ENCODE measurements at places on chromosomes 4 and X. TPM values are rescaled to one million over a fixed set of nuclear protein-coding genes. Genes with fewer than 3 reads are reported as not detected.

The TGIF2LX gene
- total RNA-seq = not detected

The FTSJ1 gene
- total RNA-seq = 93.3 TPM

The GPR143 gene
- not detected for total RNA-seq

The TMEM31 gene
- not detected for total RNA-seq
